Colonic mucosa (tissue), 4 donors: ENCODE measurements at places on chromosomes 1 and 21.

DNA sequence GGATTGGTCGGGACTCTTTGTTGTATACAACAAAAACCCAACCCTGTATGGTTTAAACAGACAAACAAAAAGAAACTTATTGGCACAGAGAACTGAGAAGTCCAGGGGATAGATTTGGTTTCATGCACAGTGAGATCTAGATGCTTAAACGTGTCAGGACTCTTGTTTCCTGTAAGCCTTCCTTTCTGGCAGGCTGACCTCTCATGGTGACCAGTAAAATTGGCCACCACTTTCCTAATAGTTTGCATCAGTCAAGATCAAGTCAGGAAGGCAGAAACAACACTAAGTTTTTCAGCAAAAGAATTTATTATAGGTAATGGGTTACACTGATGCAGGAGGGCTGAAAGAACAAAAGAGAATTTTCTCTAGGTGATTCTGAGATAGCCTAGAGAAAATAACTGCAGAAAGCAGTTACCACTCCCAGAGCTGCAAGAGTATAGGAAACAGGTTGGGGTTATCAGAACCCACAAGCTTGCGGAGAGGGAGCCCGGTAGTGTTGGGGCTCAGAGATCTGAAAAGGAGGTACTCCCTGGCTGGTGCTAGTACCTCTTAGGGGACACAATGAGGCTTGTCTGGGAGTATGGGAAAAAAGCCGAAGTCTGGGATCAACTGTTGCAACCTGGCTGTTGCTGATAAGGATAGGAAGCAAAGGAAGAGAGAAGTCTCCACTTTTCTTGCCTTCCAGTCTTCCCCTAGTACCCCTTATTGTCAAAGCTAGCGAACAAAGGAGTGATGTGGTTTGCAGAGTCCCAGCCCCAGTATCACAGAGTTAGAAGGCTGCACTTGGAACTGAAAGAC lies 21.4 kb downstream of the CITED4 start:
- DNase-seq = no peak

GRCh38 chr21:29077651-29078090 lies 4.2 kb upstream of the CCT8 start:
- DNase-seq = peak; percentile 43

DNA sequence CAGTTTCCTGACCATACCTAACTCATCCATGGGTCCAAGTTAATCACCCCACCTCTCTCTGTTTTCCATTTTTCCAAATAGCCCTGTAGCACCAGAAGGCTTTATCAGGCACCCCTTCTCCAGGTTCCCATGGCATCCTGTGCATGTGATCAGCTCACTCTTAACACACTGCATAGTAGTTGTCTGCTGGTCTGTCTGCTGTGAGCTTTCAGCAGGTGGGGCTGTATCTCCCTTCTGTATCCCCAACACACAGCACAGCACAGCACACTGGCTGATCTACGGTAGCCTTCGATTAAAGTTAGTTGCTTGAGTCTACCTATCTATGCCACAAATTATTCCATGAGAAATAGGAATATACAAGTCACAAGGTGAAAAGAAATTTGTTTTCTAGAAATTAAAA lies 54.3 kb upstream of the C1orf198 start:
- DNase-seq = no peak

- DNase-seq = peak; percentile 95
Measured at GRCh38 chr1:36133484-36133883, 8.5 kb upstream of the COL8A2 start.

- DNase-seq = no peak
Measured at GRCh38 chr1:195185321-195185720, 1422.9 kb downstream of the KCNT2 start.

DNA sequence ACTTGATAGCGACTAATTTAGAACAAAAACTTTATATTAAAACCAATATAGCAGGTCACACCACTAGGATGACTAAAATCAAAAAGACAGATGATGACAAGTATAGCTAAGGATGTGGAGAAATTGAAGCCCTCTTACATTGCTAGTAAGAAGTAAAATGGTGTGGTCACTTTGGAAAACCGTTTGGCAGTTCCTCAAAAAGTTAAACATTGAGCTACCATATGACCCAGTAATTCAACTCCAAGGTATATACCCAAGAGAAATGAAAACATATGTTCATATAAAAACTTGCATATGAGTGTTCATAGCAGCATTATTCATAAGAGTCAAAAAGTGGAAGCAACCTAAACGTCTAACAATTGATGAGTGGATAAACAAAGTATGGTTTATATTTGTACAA lies 13.0 kb upstream of the SERINC2 start:
- no peak for DNase-seq

DNA sequence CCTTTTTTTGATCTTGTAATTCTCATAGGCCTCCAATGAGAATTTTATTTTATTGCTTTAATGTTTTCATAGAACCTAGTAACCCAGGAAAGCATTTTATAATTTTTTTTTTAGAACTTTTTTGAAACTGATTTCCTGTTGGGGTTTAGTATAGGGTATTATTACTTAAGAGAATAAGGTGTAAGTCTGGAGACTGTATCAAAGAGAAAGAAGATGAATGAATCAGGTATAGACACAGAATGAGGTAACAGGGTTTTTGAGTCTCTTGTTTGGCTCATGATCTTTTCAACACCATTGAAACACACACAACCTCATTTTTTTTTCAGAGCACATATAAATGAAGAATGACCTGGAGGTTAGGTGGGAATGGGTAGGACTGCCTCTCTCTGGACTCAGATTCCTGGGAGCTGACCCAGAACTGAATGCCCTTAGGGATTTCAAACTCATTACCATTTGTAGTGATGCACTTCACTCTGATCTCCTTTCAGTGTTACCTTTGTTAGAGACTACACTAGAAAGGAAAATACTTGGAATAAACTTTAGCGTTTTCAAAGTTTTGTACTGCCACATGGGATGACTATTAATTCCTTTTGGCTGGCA lies 51.0 kb downstream of the EPB41 start:
- DNase-seq = no peak

- DNase-seq = no peak
Measured at GRCh38 chr1:8083739-8084484, 57.8 kb upstream of the ERRFI1 start.

- DNase-seq = no peak
Measured at GRCh38 chr1:109468903-109469302, 2.6 kb downstream of the SYPL2 start.

DNA sequence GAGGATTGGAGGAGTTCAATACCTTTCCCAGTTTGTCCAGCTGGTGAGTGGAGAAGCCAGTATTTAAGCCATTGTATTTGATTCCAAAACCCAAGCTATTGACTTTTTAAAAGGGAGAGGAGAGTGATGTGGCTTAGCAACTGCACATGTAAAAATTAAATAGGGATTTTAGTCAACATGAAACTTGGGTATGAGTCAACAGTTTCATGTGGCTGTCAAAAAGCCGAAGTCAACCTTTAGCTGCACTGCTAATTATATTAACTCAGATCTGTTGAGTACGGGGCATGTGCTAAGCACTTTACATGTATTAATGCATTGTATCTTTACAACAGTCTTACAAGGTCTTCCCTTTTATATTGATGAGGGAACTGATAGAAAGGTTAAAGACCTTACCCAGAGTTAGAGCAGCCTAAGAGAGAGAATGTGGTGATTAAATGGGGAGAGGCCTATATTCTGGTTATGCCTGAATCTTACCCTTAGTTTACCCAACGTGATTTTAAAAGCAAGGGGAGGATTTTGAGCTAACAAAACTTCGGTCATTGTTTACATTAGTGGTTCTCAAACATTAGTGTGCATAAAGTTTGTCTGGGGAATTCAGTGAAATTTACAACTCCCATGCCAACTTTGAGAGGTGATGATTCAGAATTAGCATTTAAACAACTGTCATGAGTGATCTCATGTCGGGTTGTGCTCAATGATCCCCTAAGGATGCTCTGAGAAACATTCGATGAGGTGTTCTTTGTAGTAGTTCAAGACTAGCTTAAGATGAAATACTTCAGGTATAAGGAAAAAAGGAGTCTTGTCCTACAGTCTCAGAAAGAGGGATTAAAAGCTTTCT lies 6.9 kb upstream of the SLC35F3 start:
- DNase-seq = no peak

DNA sequence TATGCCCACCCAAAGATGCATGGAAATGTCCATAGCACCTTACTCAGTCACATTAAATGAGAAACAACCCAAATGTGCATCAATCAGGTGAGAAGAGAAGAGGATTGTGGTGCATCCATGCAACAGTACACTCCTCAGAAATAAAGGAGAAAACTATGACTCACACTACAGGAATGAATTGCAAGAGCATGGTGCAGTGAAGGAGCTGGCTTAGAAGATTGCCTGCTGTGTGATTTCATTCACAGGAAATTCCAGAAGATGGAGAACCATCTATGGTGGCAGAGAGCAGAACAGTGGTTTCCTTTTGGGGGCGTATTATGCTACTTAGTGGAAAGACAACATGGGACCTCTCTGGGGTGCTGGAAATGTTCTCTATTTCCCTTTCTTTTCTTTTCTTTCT lies 278.6 kb upstream of the AJAP1 start:
- DNase-seq = no peak

DNA sequence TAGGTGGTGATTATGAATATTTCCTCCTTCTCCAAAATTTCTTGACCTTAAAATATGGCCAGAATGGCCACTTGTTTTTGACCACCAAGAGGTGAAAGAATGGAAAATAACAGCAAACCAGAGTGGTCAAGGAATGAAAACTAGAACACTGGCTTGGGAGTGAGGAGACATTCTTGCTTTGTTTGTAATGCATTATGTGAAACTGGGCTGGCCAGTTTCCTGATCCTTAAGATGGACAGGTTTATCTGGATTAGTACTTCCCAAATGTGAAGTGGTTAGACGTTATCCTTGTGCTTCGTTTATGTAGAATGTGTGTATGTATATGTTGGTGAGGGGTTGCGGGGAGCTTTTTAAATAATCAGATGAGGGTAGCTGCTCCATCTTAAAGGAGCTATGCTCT lies 12.8 kb downstream of the PLA2G4A start:
- DNase-seq = no peak

- no peak for DNase-seq
Measured at GRCh38 chr1:244344001-244344400, 107.7 kb downstream of the ADSS2 start.

- DNase-seq = no peak
Measured at GRCh38 chr1:1425426-1425752, 4.3 kb upstream of the ANKRD65 start.

GRCh38 chr1:54850737-54851136 lies 36.3 kb downstream of the DHCR24 start:
- no peak for DNase-seq

GRCh38 chr1:201190005-201190404 lies 619 bp upstream of the IGFN1 start:
- no peak for DNase-seq

GRCh38 chr1:113579256-113580018 lies 179.8 kb downstream of the PHTF1 start:
- DNase-seq = no peak

- no peak for DNase-seq
Measured at GRCh38 chr1:43992232-43992995, 1.0 kb downstream of the CCDC24 start.

- no peak for DNase-seq
Measured at GRCh38 chr1:104761961-104762570, 1012.4 kb downstream of the AMY1C start.

GRCh38 chr1:161730050-161730564 lies 8.8 kb downstream of the FCRLB start:
- DNase-seq = no peak

DNA sequence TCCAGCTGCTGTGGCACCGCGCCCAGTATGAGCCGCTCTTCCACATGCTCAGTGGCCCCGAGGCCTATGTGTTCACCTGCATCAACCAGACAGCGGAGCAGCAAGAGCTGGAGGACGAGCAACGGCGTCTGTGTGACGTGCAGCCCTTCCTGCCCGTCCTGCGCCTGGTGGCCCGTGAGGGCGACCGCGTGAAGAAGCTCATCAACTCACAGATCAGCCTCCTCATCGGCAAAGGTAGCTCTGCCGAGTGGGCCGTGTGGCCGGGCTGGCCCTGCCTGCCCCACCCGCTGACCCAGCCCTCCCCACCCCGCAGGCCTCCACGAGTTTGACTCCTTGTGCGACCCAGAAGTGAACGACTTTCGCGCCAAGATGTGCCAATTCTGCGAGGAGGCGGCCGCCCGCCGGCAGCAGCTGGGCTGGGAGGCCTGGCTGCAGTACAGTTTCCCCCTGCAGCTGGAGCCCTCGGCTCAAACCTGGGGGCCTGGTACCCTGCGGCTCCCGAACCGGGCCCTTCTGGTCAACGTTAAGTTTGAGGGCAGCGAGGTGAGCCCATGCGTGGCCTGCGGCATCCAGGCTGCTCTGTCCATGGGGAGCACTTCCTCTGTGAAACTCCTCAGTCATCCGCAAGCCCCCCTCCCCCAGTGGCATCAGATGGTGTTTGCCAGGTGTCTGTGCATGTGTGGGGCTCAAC lies 64.2 kb downstream of the PIK3CD start:
- no peak for DNase-seq

DNA sequence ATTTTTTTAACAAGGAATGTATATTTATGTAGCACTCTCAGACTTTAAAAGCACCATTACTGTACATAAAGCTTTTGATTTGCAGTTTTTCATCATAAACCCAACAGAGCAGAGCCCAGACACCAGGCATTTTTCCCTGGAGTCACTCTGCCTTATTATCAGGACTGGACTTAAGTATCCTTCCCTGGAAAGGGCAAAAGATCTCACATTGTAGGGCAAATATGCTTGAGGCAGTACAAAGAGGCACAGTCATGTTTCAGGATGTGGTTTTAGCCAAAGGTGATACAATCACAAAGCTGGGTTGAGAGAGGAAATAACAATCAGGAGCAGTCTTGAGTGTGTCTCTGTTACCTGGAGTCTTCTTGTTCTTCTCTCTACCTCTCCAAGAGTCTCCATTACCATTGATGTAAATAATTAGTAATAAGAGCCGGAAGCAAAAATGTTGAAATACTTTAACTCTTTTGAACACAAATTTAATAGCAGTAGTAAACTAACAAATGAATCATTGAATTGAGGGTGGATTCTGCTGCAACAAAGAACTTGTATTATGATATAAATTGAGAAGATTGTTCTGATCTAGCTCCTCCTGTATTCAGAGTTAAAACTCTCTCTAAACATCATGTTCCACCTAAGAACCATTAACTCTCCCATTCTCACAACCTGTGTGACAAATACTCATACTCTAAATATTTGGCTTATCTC lies 160.5 kb downstream of the LTN1 start:
- no peak for DNase-seq

DNA sequence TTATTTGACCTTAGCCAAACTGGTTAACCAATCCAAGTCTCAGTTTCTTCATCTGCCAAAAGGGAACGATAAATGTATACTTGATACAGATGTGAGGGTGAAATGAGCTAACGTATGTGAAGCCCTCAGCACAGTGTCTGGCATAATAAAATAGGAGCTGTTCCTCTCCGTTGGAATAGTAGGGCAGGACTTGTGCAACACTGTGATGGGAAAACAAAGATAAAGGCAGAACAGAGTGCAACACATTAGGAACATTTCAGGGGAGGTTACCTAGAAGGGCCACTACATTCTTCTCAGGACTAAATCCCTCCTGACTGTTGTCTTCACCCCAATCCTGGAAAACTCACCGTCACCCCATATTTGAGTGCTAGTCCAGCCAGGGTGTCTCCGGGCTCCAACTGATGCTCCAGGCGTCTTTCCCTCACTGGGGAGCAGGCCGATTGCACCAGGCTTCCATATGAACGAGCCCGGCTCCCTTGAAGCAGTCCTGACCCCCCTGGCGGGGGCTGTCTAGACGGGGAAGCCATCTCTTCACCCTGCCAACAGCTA lies 896 bp downstream of the LYSMD1 start:
- DNase-seq = no peak
